ENCODE measurements at places on chromosomes 6 and 20.

- no peak for DNase-seq
These were observed 76.3 kb downstream of the SLC22A23 start for GRCh38 chr6:3380344-3381232.

- DNase-seq, result peak; percentile 92
These were observed 628 bp downstream of the NKAIN4 start for GRCh38 chr20:63253438-63254231.

DNA sequence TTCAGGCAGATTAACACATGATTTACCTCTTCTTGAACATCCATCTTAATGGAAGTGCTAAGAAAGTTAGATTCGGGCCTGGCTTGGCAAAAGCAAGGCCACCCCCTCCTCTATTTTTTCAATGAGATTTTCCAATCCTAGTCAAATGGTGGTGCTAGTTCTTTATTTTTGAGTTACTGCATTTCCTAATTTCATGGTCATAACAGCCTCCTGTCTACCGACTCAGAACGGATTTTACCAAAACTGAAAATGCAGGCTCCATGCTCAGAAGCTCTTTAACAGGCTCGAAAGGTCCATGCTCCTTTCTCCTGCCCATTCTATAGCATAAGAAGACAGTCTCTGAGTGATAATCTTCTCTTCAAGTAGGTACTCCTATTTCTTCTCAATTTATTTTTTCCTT lies 117.2 kb upstream of the ESR1 start:
- no peak for DNase-seq

DNA sequence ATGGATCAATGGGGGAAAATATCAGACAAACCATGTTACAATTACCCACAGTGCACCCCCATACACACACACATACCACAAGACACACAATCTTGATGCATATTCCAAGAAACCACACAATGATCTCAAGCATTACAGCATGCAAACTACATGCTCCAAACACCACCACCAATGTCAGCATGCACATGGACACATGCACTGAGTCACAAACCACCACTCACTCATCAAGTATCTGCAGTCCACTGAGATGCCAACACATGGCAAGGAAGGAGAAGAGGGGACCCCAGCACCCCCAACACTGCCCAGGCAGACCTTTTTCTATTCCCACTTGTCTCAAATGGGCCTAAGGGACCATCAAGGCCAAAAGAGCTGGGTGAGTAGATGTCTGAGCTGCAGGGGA lies 91.6 kb downstream of the PREX1 start:
- DNase-seq, result no peak

GRCh38 chr6:32627831-32628230 lies 9.4 kb upstream of the HLA-DQA1 start:
- no peak for DNase-seq

- DNase-seq, result peak; percentile 77
These were observed 299.7 kb downstream of the CDKAL1 start for GRCh38 chr6:20833881-20834515.

DNA sequence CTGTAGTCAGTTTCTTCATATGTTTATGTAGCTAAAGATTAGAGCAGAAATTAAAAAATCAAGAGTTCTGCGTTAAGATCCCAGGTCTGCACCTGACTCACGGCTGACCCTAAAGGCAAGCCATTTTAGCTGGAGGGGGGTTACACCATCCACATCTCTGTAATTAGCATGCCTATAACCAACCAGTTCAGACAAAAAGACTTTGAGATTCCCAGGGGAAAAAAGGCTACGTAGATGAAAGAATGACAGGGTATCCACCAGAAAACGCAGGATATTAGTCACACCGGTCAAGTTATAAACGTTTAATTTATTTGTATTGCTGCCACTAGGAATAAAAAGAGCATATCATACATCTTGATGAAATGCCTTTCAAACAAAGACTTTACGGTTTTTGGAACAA lies 299.1 kb downstream of the FOXC1 start:
- peak; percentile 47 for DNase-seq

DNA sequence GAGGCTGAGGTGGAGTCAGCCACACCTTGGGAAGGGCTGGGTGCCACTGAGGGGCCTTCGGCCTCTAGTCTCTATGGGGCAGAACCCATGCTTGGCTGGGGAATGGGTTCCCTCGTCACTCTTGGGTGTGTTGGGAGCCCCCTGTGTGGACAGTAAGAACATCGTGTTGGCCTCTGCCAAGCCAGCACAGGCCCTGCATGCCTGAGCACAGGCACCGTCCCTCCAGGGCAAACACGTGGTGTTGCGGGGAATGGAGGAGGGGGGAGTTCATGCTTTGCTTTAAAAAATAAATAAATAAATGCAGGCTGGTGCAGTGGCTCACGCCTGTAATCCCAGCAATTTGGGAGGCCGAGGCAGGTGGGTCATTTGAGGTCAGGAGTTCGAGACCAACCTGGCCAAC lies 63.0 kb downstream of the EZR start:
- DNase-seq, result no peak

- DNase-seq, result no peak
These were observed 8.1 kb upstream of the FAM50B start for GRCh38 chr6:3841066-3841454.

DNA sequence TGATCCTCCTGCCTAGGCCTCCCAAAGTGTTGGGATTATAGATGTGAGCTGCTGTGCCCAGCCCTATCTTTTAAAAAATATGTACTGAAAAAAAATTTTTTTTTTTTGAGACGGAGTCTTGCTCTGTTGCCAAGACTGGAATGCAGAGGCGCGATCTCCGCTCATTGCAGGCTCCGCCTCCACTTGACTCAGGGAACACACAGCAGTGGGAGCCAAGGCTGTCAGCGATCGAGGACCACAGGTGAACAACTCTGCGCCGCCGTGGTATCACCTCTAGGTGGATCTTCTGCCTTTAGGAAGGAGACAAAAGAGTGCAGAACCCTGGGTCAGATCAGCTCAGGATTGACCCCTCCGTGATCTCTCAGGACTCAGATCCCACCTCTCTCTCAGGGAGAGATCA lies 13.7 kb downstream of the RAET1E start:
- no peak for DNase-seq

- no peak for DNase-seq
These were observed 137.6 kb upstream of the RPS6KA2 start for GRCh38 chr6:166764473-166765233.

DNA sequence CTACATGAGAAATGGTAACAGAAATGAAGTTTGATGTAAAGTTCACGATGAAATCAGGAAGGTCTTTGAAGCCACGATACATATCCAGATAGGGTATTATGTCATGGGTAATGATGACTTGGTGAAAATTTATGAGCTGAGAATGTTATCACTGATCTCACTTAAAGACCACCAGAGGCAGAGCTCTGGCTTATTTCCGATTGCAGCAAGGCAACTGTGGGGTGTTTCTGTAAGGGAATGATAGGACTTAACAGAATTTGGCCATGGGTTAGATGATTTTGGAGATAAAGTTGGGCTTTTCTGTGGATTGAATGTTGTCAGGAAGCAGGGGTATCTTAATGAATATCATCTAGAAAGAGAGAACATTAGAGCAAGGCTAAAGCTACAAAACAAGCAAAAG lies 508.4 kb downstream of the HDGFL1 start:
- no peak for DNase-seq

DNA sequence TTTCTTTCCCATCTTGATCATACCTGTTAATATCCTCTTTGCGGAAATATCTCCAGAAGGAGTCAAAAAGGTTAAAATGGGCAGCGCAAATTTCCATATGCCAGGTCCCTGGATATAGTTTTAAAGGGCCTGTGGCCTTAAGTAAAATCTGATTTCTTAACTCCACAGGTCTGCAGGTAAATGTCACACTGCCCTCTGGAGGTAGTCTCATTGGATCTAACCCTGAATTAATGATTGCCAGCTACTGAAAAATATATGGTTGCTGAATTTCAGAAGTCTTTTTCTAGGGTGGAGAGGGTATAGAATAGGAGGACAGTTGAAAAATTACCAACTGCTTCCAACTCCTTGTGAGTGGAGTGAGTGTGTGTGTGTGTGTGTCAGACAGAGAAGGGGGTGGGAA lies 8.5 kb downstream of the MOXD1 start:
- DNase-seq, result no peak

DNA sequence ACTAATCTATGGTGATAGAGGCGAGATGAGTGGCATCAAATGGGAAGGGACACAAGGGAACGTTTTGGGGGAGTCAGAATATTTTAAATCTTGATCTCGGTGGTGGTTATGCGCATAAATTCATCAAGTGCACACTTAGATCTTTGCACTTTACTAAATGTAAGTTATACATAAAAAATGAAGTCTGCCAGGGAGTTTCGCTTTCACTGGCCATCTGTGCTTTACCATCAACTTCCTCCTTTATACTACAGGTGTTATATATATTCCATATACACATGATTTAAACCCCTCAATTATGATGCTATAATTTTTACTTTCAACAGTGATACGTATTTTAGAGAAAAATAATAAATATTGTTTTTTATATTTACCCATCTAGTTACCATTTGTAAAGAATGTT lies 97.6 kb upstream of the AKIRIN2 start:
- no peak for DNase-seq

GRCh38 chr6:106643061-106643460 lies 13.7 kb downstream of the QRSL1 start:
- no peak for DNase-seq

- DNase-seq, result peak; percentile 39
These were observed 47.8 kb downstream of the ARHGAP40 start for GRCh38 chr20:38649275-38649891.

DNA sequence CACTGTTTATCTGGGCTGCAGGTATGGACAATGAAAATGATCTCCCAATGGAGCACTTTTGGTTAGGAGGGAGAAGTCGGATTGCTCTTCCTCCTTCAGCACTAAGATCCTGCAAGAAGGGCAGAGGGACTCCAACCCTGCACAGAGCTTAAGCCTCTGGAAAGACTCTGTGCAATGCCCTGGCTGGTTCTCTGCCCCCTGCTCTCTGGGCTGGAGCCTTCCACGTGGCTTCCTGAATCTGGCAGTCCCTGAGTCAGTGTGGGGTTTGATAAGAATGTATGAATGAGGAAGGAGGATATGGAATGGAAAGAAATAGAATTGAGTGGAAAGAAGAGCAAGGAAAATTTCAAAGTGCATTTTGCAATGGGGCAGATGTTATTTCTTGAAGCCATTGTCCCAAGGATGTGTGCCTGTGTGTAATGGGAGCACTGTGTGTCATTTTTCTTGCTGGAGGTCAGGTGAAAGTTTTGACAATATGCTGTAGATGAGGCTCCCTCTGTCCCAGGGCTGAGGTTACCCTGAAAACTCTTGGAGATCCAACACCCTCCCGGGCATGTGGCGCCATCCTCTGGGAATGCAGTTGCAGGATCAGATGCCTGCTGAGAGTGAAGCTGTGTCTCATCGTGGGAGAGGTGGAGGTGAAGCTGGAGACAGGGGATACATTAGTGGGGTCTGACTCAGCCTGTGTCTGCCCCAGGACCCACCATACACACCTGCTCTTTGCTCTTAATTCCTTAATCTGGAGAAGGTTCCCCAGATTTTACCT lies 16.3 kb upstream of the CST9L start:
- DNase-seq, result no peak

DNA sequence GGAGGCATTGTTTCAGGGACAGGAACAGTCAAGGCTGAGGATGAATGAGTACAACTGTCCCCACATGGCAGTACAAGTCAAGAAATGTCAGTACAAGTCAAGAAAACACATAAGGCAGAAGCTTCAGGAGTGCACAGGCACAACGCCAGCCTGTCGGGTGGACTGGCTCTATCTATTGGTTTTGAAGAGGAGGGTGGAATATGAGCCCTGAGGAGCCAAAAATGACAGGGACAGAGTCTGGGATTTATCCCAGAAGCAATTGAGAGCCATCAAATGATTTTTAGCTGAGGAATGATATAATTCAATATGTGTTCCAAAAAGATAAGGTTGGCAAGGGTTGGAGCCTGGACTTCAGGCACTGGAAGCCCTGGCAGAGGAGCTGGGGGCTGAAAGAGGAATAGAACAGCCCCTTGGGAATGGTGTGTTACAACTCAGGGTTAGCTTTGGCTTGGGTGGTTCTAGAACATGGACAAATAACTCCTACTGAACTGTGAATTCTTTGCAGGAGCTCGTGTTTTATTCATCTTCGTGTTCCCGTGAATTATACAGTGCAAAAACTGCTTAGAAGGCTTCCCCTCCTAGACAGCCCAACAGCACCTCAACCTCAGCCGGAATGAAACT lies 425.7 kb upstream of the ARID1B start:
- DNase-seq, result no peak

GRCh38 chr6:151509048-151509447 lies 15.2 kb downstream of the CCDC170 start:
- no peak for DNase-seq

DNA sequence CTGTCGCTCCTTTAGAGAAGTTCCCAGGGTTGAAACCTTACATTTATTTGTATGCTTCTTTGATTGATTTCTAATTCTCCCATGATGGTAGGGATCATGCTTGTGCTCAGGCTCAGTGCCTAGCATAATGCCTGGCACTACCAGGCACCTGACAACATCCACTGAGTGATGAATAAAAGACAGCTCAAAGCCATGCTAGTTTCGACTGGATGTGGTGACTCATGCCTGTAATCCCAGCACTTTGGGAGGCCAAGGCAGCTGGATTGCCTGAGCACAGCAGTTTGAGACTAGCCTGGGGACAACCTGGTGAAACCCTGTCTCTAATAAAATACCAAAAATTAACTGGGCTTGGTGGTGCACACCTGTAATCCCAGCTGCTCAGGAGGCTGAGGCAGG lies 11.6 kb upstream of the CD164 start:
- peak; percentile 39 for DNase-seq

DNA sequence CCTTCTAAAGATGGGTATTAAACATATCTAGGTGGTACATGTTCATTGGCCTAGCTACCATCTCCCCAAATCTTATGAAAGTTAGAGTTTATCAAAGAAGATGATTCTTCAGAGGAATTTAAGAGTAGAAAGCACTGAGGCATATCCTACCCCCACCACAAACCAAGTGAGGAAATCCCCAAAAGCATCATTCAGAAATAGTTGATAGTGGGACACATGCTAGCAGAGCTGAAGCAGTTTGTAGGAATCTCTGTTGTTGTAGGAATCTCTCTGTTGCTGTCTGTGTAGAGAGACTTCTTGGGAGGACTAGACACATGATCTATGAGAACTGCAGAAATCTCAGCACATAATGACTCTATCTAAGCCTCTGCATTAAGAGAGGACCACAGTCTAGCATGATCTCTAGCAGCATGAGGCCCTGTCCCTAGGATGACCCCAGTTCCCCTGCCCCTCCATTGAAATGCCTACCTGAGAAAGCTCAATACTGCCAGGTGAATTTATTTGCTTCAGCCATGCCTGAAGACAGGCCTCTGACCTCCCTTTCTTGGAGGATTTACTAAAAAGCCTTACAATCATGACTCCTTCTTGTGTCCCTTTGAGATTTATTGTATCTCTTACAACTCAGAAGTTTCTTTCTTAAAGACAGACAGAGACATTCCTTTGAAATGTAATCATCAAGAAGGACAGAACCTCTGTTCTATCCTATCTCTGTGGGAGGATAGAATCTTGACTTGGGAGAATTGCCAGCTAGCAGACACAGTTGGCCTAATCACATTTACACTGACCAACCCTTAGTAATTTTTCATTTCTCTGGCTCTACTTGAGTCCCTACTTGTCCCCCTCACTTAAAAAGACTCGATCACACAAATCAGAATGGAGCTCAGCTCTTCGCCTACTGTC lies 582.4 kb downstream of the PHF3 start:
- DNase-seq, result no peak

All from ELF-1 (cell line).